ENCODE measurements at places on chromosomes 4 and X.

DNA sequence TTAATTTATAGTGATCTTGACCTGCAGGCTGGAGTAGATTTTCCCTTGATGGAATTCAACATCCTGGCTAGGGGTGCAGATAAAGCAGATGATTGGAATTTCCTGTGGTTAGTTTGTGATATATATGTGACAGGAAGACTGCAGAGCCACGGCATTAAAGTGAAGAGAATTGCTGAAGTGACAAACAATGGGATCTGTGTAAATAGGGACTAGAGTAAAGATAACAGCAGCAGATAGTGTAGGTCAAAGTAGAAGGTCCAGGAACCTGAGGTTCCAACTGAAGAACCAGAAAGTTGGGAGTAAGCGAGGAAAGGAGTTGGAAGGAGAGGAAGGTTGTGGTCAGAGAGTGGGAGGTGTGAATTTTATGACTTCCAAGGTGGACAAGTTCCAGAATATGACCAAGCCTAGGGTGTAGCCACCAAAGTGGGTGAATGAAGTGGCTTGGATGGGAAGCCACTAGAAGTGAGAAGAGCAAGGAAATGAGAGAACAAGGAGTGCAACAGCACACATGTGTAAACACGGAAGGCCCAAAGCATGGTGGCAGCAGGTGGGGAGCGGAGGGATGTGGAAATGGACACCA, 325.0 kb downstream of the RAB28 start:
- no peak for DNase-seq

- DNase-seq = no peak
These were observed 90.8 kb downstream of the AFF1 start for GRCh38 chr4:87025614-87026041.

DNA sequence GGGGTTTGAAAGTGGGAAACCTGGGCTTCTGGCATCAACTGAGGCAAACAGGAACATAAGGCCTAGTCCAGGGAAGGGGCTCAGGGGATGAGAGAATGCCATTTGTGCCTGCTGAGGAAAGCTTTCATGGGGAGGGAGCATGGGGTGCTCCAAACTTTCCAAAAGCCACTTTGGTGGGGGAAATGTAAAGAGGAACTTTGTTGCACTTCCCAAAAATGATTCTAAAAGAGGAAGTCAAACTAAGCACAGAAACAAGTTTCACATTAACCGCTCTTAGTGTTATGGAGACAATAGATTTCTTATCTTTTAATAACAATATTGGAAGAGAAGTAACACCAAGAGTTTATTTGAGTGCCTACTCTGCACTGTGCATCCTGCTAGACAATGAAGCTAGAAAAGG, 32.3 kb downstream of the GAB3 start:
- no peak for DNase-seq

GRCh38 chr4:38832624-38833528, 23.7 kb downstream of the TLR6 start:
- no peak for DNase-seq

GRCh38 chr4:85018983-85019382, 52.5 kb upstream of the WDFY3 start:
- no peak for DNase-seq

DNA sequence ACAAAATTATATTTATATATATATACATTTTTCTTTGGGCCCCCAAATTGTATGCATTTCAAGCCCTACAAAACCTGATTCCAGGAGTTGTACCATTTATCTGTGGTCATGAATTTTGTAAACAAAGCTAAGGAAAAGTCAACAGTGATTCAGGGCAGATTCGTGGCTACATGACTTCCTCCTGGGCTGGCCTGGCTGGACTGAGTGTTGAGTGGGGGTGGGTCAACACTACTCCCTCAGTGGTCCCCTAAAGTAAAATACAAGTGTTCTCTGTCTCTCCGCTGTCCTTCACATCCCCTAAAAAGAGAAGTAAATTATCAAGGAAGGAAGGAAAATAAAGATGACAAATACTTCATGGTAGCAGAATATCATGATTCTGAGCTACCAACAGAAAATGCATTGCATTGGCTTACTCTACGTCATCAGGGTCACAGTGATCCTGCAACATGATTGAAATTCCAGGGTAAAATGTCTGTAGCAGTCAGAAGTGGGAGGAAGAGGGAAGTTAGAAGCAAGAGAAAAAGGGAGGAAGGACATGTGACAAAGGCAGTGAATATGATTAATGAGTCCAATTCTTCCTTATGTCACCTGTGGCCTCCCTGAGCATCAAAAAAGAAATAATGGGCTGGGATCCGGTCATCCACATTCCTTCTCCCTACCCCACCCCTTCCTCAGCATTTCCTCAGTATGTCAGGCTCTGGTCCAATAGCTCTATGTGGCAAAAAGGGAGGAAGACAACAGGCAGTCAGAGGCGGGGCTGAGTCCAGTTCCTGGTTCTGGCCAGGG, 42.4 kb upstream of the MYOZ2 start:
- no peak for DNase-seq

- DNase-seq = no peak
These were observed 1.3 kb downstream of the MSX1 start for GRCh38 chr4:4860600-4861389.
